Activated T-helper 1 cell treated with anti-CD3 and anti-CD28 coated beads, Interleukin-12 subunit alpha, Interleukin-12 subunit beta, Interleukin-2, Interleukin-4 antibody, amounts not matched to agents 30 ng/mL and 10 ng/mL and 1 ng/mL, durations not matched to agents 14 hours and 24 hours and 36 hours (primary cell): ENCODE measurements at places on chromosomes 5 and 9. TPM values are rescaled to one million over a fixed set of nuclear protein-coding genes. Genes with fewer than 3 reads are reported as not detected.
A peak's percentile ranks its signal among the peaks of the same experiment; 100 is the strongest.

RAB3C gene
- not detected in 2 replicates for total RNA-seq

GRCh38 chr5:34550247-34550646 lies 105.9 kb upstream of the RAI14 start:
- H3K4me3 ChIP-seq: no peak overlapping the region
- peaks cover 5% of the 10 kb centered on the region for H3K27me3 ChIP-seq
- no peak for DNase-seq
- H3K36me3 ChIP-seq: no peaks in the 10 kb centered on the region
- no peaks in the 10 kb centered on the region for H3K4me1 ChIP-seq

STOM gene
- 51.1 and 51.7 TPM in 2 replicates for total RNA-seq

NEUROG1 gene
- not detected in 2 replicates for total RNA-seq

DNA sequence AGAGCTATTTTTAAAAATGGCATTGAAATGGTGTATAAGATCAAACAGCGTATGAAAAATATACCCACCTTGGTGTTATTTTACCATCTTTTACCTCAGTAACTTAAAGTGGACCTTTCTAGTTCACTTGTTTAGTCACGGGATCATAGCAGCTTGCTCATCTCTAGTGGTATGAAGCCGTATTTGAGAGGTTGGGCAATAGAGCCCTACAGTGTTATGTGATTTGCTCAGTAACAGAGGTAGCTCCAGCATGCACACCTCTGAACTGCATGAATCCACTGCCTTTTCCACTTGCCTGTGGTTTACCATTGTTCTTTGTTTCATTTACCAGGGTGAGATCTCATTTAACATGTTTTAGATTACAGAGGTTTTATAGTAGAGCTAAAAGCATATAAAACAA lies 134.4 kb downstream of the ATG10 start:
- no peak overlapping the region for H3K27ac ChIP-seq
- no peaks in the 10 kb centered on the region for H3K27me3 ChIP-seq
- H3K4me1 ChIP-seq: peaks cover 7% of the 10 kb centered on the region
- H3K4me3 ChIP-seq: no peak overlapping the region
- H3K36me3 ChIP-seq: no peaks in the 10 kb centered on the region
- DNase-seq: no peak

GRCh38 chr5:79201206-79201605 lies 34.7 kb upstream of the JMY start:
- H3K27ac ChIP-seq: no peak overlapping the region
- H3K27me3 ChIP-seq: no peaks in the 10 kb centered on the region
- H3K36me3 ChIP-seq: no peaks in the 10 kb centered on the region
- no peak for DNase-seq
- no peaks in the 10 kb centered on the region for H3K4me1 ChIP-seq

EGFL7 gene
- total RNA-seq: 2.4 and 2.5 TPM in 2 replicates

DNA sequence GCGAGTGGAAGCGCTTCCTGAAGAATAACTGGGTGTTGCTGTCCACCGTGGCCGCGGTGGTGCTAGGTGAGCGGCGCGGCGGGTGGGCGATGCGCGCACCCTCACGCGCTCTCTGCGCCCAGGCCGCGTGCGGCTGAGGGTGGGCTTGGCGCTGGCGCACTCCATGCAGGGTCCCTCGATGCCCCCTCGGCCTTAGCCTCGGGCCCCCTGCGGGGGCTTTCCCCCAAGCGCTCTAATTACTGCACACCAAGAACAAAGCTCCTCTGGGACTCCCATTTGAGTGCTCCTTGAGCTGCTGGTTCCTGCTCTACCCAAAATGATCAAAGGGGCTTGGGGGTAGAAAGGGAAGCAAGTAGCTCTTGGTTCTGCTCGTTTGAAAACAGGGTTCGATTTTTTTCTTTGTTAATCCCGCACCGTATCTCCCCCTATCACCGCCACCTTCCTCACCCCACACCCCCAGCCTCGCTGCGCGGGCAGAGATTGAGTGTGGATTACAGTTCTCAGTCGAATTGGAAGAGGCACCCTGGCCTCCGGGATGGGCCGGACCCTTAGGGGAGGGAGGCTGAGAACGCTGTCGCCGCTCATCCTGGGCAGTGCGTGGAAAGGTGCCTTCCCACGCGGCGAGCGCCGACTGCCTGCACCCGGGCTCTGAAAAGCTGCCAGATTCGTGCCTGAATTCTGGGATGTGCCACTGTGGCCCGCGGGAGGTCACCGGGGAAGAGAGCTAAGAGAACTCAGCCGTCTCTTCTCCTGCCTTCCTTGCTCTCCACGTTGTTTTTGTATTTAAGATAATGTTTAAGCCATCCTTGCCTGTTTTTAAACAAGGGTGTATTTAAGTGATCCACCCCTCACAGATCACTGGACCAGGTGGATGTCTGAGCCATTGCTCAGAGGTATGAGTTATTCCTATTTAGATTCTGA lies 697 bp downstream of the SLC1A1 start:
- H3K36me3 ChIP-seq: no peaks in the 10 kb centered on the region
- no peak overlapping the region for H3K27ac ChIP-seq
- peaks cover 19% of the 10 kb centered on the region for H3K4me1 ChIP-seq
- peaks cover 51% of the 10 kb centered on the region for H3K27me3 ChIP-seq
- H3K4me3 ChIP-seq: peak overlapping the region; percentile 84

TAF11L5 gene
- not detected in 2 replicates for total RNA-seq

DNA sequence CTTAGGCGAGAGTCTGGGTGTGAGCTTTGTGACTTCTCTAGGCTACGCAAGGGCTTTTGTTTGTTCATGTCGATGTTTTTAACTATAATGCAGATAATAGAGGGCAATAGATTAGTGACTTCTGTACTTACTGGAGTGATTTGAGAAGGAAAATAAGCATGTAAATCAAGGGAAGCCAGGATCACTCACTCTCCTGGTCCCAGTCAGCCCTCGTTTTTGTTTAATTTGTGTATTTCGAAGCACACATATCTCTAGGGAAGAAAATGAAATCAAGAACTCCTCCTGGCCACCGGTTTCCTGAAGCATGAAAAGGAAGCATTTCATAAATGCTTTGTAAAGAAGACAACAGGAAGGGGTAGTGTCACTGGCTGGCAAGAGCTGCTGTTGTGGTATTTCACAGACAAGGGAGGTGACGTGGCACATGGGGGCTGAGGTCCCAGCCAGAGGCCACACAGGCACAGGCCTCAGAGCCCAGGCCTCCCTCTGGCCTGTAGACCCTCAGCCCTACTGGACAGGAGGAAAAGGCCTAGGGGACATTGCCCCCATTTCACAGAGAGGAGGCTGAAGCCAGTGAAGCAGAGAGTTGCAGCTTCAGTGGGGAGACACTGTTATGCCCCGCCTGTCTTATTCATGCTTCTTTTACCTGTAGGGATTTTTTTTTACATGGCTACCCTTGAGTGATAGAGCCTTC lies 34.1 kb downstream of the IRF1 start:
- H3K27ac ChIP-seq: peak overlapping the region; percentile 99
- H3K4me1 ChIP-seq: peaks cover 94% of the 10 kb centered on the region
- peak overlapping the region; percentile 69 for H3K4me3 ChIP-seq
- peak; percentile 63 for DNase-seq
- peaks cover 42% of the 10 kb centered on the region for H3K36me3 ChIP-seq
- no peaks in the 10 kb centered on the region for H3K27me3 ChIP-seq

DNA sequence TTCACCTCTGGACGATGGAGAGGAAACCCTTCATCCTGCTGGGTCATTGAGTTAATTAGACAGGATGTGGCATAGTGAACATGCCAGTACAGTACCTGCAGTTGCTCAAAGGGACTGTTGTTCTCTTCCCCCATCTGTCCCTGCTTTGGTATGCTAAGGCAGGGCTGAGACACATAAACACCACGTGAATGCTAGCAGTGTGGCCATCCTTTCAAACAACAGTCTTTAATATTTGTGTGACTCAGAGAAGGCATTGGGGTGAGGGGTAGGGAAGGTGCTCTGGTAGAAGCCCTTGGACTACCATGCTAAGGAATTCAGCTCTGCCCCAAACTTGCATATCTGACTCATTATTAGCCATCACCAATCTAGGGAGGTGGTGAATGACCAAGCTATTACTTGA lies 180.2 kb upstream of the ZNF618 start:
- H3K4me3 ChIP-seq: no peak overlapping the region
- no peaks in the 10 kb centered on the region for H3K36me3 ChIP-seq
- H3K27ac ChIP-seq: no peak overlapping the region
- H3K27me3 ChIP-seq: no peaks in the 10 kb centered on the region

DAB2 gene
- total RNA-seq: not detected in 2 replicates

BHMT2 gene
- not detected in 2 replicates for total RNA-seq

DNA sequence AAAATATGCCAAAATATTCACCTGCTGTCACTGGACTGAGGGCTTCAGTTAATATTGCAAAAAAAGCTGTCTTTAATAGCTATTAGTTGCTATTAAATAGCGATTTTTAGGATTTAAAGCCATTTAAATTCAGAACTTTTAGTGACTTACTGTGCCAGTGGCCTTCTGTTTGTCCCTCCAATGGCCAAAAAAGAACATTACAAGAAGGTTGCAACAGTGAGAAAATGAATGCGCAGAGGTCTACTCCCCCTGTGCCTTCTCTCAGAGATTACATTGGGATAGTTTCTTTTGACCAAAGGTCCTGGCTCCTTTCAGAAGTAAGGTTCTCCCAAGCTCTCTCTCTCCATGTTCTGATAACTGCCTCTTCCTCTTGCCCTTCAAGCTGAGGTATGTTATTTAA lies 930.3 kb upstream of the ARRDC3 start:
- no peak for DNase-seq
- no peaks in the 10 kb centered on the region for H3K36me3 ChIP-seq
- H3K27ac ChIP-seq: no peak overlapping the region
- H3K27me3 ChIP-seq: no peaks in the 10 kb centered on the region
- no peaks in the 10 kb centered on the region for H3K4me1 ChIP-seq
